ENCODE measurements at places on chromosomes 3 and 15.

DNA sequence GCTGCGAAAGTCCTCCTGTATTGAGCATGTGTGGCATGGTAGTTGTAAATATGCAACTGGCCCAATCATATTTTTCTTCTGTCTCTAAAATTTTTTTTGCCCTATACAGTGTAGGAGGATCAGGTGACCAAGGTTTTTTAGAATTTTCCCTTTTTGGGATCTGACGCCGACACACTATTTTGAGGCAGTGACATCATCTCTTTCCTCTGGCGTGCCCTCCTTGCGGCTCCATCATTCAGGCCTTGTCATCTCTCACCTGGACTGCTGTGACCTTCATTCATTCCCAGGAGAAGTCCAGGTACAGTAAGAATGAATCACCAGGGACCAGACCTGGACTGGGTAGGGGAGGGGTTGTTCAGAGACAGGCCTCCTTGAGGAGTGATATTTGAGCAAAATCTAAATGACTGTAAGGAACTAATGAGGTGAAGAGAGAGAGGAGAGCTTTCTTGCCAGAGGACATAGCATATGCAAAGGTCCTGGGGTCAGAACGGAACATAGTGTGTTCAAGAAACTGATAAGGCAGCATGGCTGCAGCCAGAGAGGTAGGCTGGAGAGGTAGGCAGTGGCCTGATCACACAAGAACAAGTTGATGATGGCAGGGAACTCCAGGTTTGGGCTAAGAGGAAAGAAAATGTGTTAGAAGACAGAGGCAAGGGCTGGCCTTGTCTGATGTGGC lies 38.7 kb downstream of the ARNT2 start:
- no peak for DNase-seq

DNA sequence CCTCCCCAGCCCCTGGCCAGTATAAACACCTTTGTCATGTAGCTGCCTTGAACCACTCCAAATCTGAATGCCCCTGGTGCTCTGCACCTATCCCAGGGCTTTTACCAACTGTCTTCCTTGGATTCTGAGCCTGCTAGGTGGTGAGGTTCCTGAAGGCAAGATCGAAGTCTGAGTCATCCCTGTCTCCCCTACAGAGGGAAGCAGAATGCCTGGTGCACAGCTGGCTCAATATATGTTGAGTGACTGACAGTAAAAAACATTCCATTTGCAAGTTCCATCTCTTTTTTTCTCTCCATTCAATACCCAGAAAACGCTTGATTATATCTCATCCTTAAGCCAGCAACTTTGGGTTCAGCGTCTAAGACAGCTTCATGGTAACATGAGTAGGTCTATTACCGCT lies 24.7 kb downstream of the SLC24A1 start:
- no peak for DNase-seq

DNA sequence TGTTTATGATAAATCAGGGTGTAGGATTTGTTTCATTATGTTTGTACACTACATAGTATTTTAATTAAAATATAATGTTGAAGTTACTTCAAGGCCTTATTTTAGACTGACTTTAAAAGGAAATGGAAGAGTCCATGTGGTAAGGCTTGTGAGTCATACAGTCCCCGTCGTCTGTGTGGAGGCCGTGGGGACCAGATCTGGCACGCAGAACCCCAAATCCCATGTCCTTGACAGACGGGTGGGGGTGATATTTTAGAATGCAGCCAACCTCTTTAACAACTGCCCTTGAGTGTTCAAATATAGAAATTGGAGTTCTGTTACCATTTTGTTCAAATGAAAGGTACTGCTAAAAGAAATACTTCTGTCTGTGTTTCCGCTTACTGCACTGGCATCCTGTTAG lies 35.8 kb downstream of the ABHD17C start:
- DNase-seq = no peak

GRCh38 chr3:55218577-55218976 lies 268.5 kb downstream of the WNT5A start:
- DNase-seq = no peak

- no peak for DNase-seq
Measured at GRCh38 chr15:78079298-78080087, 2.0 kb upstream of the TBC1D2B start.

- DNase-seq = no peak
Measured at GRCh38 chr15:70192041-70192440, 94.3 kb upstream of the TLE3 start.

DNA sequence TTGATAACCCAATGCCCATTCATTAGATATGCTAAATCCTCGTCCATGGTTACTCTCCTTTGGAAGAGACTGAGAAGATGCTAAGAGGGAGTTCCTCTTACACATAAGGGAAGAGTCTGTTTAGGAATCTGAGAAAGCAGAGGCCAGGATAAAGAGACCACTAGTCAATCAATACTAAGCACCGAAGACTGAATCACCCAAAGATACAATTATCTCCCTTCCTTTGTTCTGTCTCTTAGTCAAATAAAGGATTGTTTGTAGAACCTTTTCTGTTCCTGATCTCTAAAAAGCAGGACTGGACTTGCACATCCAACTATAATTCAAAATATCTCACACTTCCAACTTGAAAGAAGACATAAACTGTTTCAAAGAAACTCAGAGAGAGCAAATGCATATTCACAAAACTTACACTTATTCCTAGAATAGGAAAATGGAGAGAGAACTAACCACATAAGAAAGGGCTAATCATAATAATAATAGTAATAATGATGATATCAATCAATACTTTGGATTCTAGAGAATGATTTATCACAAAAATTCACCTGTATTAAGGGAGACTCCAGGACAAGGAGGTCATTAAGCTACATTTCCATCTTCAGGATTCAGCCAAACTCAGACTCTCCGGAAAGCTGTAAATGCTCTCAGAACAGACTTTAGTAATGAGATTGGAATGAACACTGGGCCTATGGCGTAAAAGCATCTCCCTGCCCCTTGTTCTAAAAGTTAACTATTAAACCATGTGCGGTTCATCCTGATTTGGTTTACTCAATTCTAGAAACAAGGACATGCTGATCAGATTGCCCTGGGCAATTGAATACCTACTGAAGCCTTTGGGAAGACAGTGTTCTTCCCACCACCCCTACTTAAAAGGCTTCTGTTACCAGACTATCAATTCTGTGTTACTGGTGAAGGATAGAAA lies 401.5 kb downstream of the ZBTB20 start:
- DNase-seq = no peak

GRCh38 chr3:16026753-16027152 lies 147.7 kb upstream of the GALNT15 start:
- DNase-seq = no peak

GRCh38 chr15:72562386-72562785 lies 88.3 kb downstream of the ARIH1 start:
- no peak for DNase-seq
